ENCODE measurements at places on chromosomes 2 and 18.
A peak's percentile ranks its signal among the peaks of the same experiment; 100 is the strongest.

- no peak for DNase-seq
These were observed 33.0 kb downstream of the PDK1 start for GRCh38 chr2:172588931-172589330.

DNA sequence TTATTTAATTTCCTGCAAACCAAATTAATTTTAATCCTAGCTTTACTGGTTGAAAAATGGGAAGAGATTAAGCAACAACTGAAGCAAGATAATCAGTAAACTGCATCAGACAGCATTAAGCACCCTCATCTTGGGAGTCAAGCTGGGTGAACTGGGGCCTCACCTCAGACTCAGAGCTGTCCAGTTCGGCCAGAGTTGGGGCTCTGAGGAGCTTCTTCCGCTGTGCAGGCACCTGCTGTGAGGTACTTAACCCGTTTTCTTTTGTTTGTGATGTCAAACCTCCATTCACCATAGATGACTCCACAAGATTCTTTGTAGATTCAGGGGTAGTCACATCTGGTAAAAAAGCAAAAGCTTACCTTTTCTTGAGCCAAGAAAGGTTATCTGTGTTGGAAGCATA is 71.8 kb downstream of the PRELID3A start:
- DNase-seq: no peak

- no peak for DNase-seq
These were observed 2.7 kb upstream of the DTYMK start for GRCh38 chr2:241689306-241689705.

- peak; percentile 84 for DNase-seq
These were observed 36.5 kb downstream of the HS1BP3 start for GRCh38 chr2:20614201-20615067.

DNA sequence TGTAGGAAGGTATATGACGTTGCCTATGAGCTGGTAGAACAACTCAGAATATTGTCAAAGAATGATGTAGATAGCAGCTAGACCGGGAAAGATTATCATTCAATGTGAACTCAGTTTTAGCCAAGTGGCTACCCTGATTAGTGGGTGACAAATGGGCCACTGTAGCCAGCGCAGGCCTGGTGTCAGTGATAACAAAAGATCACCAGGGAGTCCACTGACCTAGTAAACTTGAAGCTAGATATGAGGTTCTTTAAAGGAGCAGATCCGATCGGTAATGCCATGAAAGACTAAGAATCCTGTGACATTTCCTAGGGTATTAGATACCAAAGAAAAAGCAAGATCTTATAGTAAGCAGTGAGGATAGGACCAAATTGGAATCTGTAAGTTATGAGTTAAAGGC is 180.9 kb downstream of the GCA start:
- no peak for DNase-seq
